Right atrium auricular region (tissue), 2 donors: ENCODE measurements at places on chromosomes 13 and 19. TPM values are rescaled to one million over a fixed set of nuclear protein-coding genes. Genes with fewer than 3 reads are reported as not detected.

GRCh38 chr13:62014299-62014698 is 598.6 kb upstream of the PCDH20 start:
- no peak for DNase-seq

ZNF541 gene
- total RNA-seq, result not detected

DNA sequence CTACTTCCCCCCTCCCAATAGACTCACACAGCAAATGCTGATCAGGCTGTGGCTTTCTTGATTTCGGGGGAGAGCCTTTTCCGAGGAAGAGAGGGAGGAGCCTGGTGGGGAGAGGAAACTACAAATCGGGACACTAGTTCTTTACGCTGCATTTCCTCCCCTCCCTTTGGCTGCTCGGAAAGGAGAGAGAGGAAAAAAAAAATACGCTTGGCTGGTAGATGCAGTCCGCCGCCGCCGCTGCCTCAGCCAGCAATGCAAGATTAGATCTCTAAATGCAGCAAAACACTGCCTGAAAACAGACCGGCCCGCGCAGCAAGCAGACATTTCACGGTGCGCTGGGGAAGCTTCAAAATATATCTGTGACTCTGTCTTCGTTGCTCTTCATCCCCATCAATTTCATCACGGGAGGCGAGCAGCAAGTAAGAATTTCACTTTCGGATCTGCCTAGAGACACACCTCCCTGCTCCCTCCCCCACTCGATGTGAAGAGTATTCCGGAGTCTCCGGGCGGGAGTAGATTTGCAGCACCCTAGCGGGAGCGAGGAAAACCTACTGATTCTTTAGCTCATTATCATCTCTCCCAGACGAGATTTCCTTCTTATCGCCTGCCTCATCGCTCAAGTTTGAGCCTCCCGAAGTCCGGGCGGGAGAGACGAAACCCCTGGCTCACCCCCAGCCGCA is at the start of gene PCDH17:
Gene PCDH17 (plus strand): TSS at position 149 of the 680 bp plus-strand sequence. CDS start 803 bp downstream, outside the sequence.
- DNase-seq, result peak; percentile 62

GRCh38 chr13:49869519-49869918 is 66.6 kb downstream of the SPRYD7 start:
- no peak for DNase-seq
